ENCODE measurements at places on chromosomes 2 and 18. TPM values are rescaled to one million over a fixed set of nuclear protein-coding genes. Genes with fewer than 3 reads are reported as not detected.

- H3K27me3 ChIP-seq, result no peaks in the 10 kb centered on the region
- no peak for DNase-seq
Observed at GRCh38 chr2:10008809-10009176, 34.6 kb upstream of the KLF11 start.

GRCh38 chr2:105509269-105510086 lies 110.6 kb upstream of the FHL2 start:
- H3K27me3 ChIP-seq, result no peaks in the 10 kb centered on the region
- no peak overlapping the region for H3K4me3 ChIP-seq

DNA sequence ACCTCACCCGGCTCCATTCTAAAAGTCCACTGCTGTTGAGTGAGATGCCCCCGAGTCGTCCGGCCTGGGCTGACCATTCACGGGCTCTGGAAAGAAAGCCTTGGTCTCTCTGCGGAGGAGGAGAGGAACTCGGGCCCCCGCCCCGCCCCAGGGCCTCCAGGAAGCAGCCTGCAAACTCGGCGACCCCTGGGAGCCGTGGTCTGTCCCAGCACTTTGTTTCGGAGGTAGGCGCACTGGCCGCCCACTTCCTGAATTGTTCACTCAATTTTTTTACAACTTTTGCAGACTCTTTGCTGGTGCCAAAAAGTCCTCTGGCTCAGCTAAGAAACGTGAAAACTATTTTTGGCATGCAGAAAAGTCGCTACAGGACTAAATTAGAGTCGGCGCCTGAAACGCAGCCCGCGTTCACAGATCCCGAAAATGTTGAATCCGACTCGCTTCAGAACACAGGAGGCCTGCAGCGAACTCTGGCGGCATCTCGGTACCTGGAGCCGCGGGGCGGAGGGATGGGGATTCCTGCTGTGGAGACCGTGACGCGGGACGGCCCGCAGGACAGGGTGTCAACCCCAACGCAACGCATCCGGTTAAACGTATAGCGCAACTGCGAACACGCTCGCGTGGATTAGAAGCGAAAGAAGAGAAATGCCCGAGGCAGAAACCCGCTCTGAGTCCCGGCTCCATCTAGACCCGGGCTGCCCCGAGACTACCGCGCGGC lies 1.5 kb downstream of the PXDN start:
- DNase-seq, result peak; percentile 90
- H3K4me1 ChIP-seq, result peaks cover 3% of the 10 kb centered on the region
- no peaks in the 10 kb centered on the region for H3K27me3 ChIP-seq
- H3K4me3 ChIP-seq, result peak overlapping the region; percentile 84
- H3K27ac ChIP-seq, result peak overlapping the region; percentile 84

- no peaks in the 10 kb centered on the region for H3K36me3 ChIP-seq
- peak; percentile 68 for DNase-seq
- H3K27me3 ChIP-seq, result no peaks in the 10 kb centered on the region
- no peaks in the 10 kb centered on the region for H3K4me1 ChIP-seq
- H3K4me3 ChIP-seq, result peak overlapping the region; percentile 25
Observed at GRCh38 chr18:22711192-22711685, 221.9 kb upstream of the RBBP8 start.

DNA sequence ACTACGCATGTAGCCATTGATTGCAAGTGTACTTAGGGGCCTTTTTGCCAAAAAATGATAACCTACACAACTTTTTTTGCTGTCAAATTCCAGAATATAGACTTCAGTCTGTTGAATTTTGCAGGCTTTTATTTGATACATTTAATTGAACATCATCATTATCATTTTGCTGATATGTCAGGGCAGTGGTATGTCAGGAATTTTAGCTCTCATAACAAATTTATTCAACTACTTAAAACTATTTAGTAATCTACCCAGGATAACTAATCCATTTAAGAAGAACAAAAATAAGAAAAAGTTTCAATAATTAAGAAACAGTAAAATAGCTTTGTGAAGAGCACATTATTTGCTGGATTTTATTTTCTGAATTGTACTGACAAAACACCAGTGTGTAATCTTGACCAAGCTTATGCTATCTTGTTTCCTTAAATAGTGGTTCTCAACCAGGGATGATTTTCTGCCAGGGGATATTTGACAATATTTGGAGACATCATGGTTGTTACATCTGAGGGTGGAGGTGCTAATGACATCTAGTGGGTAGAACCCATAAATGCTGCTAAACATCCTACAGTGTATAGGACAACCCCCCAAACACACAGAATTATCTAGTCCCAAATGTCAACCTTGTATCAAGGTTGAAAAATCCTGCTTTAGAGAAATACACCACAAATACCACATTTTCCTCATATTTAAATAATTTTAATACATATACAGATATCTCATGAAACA lies 12.1 kb upstream of the TTN start:
- no peak overlapping the region for H3K4me3 ChIP-seq
- peaks cover 65% of the 10 kb centered on the region for H3K36me3 ChIP-seq
- no peak for DNase-seq

DNA sequence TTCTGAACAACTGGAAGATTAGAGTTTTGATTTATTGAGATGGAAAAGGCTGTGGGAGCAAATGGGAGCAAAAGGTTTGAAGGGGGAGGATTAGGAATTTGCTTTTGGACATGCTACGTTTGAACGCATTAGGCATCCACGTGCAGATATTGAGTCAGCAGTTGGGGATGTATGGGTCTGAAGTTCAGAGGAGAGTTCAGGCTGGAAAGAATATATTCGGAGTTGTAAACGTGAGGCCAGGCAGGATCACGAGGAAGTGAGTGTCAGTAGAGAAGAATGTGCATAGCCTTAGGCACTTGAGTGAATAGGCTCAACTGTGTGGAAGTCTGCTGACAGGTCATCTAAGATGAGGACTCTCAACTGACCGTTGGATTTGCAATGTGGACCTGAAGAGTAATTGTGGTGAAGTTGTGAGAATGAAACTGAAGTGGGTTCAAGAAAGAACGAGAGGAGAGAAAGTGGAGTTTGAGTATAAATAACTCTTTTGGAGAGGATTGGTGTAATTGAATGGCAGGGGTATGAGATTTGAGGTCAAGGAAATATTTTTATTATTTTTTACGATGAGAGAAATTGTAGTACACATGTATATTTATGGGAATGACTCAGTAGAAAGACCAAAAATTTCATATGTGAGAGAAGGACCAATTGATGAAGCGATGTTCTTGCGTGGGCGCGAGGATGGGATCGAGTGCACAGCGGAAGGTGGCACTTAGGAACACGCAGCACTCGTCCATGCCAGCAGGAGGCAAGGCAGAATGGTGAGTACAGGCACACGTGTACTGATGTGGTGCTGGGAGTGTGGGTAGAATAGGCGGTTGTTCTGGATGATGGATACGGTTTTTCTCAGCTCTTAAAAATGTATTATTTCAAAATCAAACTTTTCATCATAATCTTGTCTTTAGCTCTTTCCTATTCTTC lies 40.5 kb upstream of the POLE4 start:
- H3K4me1 ChIP-seq, result no peaks in the 10 kb centered on the region
- no peak overlapping the region for H3K4me3 ChIP-seq
- no peaks in the 10 kb centered on the region for H3K36me3 ChIP-seq
- DNase-seq, result no peak
- peaks cover 11% of the 10 kb centered on the region for H3K27me3 ChIP-seq

- no peaks in the 10 kb centered on the region for H3K27me3 ChIP-seq
- no peak for DNase-seq
- no peaks in the 10 kb centered on the region for H3K36me3 ChIP-seq
- H3K4me3 ChIP-seq, result no peak overlapping the region
- H3K4me1 ChIP-seq, result no peaks in the 10 kb centered on the region
Observed at GRCh38 chr18:43680096-43680495, 402.8 kb upstream of the SYT4 start.

GRCh38 chr2:235946590-235946989 lies 221.6 kb downstream of the GBX2 start:
- H3K27ac ChIP-seq, result no peak overlapping the region
- no peak for DNase-seq
- H3K4me1 ChIP-seq, result no peaks in the 10 kb centered on the region

DNA sequence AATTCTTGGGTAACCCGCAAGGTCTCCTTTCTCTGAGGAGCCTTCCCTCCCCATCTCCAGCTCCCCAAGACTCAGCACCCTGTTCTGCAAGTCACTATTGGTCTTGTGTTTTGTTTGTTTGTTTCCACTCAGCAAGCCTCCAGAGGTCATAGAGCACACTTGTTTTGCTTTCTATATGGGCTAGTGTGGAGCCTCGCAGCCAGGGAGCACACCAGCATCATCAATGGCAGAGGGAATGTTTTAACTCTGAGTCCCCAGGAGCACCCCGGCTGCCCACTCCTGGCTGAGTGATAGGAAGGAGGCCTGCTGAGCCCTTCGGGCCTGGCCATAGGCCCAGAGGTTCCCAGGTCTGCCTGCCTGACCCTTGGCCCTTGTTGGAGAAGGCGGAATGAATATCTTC lies 36.6 kb downstream of the GLI2 start:
- H3K27me3 ChIP-seq, result no peaks in the 10 kb centered on the region
- no peak overlapping the region for H3K4me3 ChIP-seq
- no peaks in the 10 kb centered on the region for H3K36me3 ChIP-seq
- no peak overlapping the region for H3K27ac ChIP-seq

DNA sequence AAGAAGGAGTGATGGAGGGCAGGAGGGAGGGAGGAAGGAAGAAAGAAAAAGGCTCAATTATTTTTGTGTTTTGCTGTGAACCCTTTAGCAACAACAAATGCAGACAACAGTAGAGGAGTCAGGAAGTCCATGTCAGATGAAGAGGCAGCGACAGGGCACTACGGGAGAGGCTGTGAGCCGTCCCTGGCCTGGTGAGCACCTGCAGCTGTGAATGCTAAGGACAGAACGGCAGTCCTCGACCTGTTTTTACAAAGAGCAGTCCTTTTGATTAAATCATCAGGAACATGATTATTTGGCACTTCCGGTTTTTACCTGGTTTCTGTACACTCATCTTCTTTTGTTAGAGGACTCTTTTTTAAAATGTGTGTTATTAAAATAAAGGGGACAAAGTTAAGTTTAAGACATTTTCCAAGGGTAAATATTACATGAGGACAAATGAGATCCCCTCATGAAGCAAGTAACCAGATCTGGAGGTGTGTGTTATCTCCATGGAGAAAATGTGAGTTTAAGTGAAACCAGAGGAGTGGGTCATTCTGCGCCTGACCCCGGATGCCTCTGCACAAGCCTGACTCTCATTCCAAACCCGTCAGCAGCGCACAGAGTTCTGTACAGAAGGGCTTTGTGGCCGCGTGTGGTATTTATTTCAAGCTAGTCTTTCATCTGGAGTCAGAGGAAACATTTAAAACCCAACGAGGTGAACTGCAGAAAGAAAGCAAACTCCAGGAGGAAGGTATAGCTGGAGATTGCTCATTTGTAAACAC lies 492.5 kb downstream of the SOX11 start:
- H3K36me3 ChIP-seq, result no peaks in the 10 kb centered on the region
- H3K4me1 ChIP-seq, result no peaks in the 10 kb centered on the region
- peak overlapping the region; percentile 24 for H3K27ac ChIP-seq
- DNase-seq, result no peak

GRCh38 chr2:224284134-224284946 lies 117.6 kb downstream of the FAM124B start:
- H3K4me1 ChIP-seq, result no peaks in the 10 kb centered on the region
- H3K27me3 ChIP-seq, result no peaks in the 10 kb centered on the region
- H3K36me3 ChIP-seq, result no peaks in the 10 kb centered on the region
- no peak overlapping the region for H3K4me3 ChIP-seq
- peak; percentile 73 for DNase-seq

DNA sequence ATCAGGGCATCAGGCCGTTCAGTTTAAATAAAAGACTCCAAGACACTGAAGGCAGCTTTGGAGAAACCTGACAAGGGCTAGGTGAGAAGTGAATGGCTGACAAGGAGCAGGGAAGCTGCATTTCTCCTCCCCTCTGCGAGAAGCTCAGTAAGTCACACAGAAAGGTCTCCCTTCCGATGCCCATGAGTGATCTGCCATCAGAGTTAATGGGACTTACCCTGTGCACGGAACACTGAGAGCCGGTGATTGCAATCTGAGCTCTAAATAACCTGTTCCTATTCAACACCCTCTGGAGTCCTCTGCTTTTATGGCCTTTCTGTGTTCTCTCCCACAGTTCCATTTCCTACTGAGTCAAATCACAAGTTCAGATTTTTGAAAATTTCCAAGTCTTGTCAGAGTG lies 322.2 kb upstream of the MYT1L start:
- H3K27me3 ChIP-seq, result no peaks in the 10 kb centered on the region
- DNase-seq, result no peak
- no peaks in the 10 kb centered on the region for H3K4me1 ChIP-seq
- H3K4me3 ChIP-seq, result no peak overlapping the region
- H3K36me3 ChIP-seq, result no peaks in the 10 kb centered on the region

DNA sequence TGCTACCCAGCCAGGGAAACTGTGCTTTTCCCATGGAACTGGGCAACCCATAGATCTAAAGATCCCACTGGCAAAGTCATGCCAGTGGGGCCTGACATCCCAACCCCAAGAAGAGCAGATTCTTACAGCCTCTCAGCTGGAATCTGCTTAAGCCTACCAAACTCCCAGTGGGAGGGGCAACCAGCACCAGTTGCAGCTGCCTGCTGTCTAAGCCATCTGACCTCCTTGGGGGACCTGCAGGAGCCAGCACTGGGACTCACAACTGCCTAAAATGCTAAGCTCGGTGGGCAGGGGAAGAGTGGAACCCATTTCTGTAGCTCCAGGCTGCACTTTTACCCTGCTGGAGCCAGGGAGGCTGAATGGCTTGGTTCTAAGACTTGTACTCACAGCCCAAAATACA lies 770.7 kb upstream of the SLC8A1 start:
- no peaks in the 10 kb centered on the region for H3K4me1 ChIP-seq
- peak; percentile 64 for DNase-seq
- no peak overlapping the region for H3K4me3 ChIP-seq
- no peak overlapping the region for H3K27ac ChIP-seq

GRCh38 chr2:203533676-203534591 lies 1.2 kb downstream of the RAPH1 start:
- H3K27me3 ChIP-seq, result no peaks in the 10 kb centered on the region
- H3K27ac ChIP-seq, result no peak overlapping the region
- peak; percentile 54 for DNase-seq

DNA sequence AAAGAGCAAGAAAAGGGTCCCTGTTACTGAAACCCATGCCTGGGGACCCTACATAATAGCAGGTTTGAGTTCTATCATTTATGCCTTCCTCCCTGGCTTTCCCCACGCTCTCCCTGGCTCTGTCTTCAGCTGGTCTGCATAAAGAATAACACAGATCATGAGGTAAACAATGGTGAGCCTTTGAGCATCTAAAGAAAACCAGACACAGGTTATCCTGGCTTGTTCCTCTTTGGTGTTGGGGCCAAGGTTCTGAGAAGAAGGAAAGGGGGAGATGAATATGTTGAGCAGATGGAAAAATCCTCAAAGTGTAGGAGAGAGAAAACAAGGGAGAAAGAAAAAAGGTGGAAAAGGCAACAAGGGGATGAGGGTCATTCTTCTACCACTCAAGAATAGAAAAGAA lies 127.3 kb downstream of the CABYR start:
- no peak for DNase-seq
- H3K4me1 ChIP-seq, result peaks cover 5% of the 10 kb centered on the region
- H3K27me3 ChIP-seq, result no peaks in the 10 kb centered on the region

The CCDC141 gene
- total RNA-seq, result 118 TPM

The CAPN14 gene
- total RNA-seq, result 0.31 TPM

The NT5DC4 gene
- total RNA-seq, result not detected

Measured in endodermal cell (in vitro differentiated cells).